Erythroblast (primary cell): ENCODE measurements at places on chromosomes 3 and 15.
A peak's percentile ranks its signal among the peaks of the same experiment; 100 is the strongest.

- DNase-seq, result peak; percentile 76
Measured at GRCh38 chr15:33309602-33310276, 1.0 kb upstream of the RYR3 start.

DNA sequence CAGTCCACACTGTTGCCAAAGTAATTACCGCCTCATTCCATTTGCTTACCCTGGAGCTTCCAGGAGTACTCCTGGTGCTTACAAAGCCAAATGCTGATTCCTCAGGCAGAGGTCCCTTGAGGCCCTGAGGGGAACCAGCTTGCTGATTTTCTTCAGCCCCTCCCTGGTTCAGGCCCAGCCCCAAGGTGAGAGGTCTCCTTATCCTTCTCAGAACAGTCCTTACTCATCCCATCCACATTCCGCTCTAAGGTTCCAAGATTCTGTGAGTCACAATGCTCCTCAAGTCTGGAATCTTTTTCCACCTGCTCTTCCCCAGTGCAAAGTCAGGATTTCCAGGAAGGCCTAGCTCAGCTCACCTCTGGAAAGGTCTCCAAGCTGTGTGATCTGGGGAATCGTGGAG lies 1.8 kb upstream of the ATP10A start:
- no peak for DNase-seq

DNA sequence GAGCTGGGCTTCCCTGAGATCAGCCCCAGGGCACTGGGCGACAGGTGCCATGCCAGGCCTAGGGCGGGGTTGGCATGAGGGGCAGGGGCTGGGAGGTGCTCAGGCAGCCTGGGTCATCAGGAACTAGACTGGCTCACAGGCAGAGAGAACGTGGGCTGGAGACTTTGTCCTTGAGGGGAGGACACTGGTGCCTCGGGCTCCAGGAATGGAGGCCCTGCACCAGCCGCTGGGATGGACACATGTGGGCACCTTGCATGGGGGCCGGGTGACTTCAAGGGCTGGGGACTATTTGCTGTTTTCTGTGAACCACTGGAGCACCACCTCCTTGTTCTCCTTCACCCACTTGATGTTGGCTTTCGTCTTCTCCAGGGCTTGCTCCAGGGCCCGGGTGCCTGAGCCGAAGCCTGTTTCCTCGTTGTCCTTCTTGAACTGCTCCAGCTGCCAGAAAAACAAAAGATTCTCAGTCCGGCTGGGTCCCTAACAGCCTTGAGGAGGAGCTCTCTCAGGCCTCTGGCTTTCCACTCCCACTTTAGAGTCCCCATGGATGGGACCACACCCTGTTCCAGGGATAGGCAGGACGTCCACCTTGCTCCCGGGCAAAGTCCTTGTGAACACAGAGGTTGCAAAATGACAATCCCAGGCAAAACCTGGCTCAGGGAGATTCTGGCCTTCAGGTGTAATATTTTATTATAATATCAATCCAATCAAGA lies 9.1 kb downstream of the MESP2 start:
- DNase-seq, result no peak

- DNase-seq, result no peak
Measured at GRCh38 chr3:52506266-52506966, 11.3 kb downstream of the STAB1 start.

DNA sequence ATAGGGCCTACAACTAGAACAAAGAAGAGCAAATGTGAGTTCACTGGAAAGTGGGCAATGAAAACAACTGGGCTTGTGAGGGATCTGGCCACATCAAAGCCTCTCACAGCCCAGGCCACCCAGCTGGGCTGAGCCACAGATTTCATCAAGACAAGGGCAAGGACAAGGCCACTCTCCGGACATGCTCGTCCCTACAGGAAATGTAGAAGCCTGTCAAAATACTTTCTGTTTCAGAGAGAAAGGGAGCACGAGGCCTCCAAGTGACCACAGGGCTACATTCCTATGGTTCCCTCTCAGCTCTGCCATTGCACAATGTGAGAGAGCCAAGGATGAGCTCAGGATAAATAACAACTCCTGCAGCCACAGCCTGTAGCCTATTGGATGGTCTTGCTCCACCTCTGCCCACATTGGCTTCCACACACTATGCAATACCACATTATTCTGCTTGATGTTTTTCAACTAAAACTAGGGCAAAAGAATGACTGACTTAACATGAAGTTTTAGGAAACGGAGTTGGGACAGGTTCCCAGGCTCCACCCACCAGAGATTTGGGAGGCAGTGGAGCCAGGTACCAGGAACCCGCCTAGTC lies 12.1 kb downstream of the TBC1D2B start:
- DNase-seq, result no peak

DNA sequence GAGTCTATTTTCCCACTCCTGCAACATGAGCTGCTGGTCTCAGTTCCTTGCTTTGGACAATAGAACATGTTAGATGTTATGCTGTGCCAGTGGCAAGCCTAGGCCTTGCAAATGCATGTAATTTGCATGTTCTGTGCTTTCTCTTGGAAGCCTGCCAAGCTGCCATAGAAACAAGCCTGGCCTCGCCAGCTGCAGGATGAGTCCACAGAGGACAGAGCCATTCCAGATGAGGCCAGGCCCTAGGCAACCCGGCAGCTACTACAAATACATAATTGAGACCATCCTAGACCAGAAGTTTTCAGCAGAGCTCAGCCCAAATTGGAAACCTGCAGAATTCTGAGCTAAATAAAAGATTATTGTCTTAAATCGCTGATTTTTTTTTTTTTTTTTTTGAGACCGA lies 39.6 kb downstream of the TRIM69 start:
- no peak for DNase-seq

DNA sequence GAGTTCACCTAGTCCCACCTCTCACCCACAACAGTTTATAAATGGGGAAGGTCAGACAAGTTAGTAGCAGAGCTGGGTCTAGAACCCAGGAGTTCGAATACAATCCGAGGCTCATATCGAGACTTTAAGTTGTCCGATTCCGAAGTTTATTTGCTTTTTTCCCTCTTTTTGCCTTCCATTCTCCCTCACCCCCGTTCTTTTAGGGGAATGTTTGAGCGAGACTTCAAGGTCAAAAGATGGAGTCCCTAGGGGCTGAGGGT lies 7.3 kb downstream of the BCL6 start:
- no peak for DNase-seq

- DNase-seq, result no peak
Measured at GRCh38 chr3:184474897-184475296, 86.7 kb upstream of the EPHB3 start.

DNA sequence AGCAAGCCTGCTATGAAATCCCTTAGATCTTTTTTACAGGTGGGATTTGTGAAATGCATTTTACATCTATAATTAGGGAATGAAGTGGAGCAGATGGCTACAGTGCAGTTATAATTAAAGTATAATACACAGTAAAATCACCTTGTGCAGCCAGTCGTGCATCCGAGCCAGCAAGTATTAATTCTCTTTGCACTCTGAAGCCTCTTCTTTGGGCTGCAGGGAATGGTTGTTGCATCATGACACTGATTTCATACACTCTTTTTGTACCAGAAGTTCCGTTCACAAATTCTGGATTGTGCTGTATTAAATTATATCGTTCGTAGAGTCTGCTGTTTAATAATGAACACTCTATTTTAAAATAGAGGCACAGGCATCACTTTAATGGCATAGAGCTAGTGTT lies 28.7 kb upstream of the TP63 start:
- DNase-seq, result no peak

- no peak for DNase-seq
Measured at GRCh38 chr3:14133876-14134275, 9.0 kb downstream of the TMEM43 start.

GRCh38 chr3:124628863-124629262 lies 101.4 kb upstream of the UMPS start:
- no peak for DNase-seq

DNA sequence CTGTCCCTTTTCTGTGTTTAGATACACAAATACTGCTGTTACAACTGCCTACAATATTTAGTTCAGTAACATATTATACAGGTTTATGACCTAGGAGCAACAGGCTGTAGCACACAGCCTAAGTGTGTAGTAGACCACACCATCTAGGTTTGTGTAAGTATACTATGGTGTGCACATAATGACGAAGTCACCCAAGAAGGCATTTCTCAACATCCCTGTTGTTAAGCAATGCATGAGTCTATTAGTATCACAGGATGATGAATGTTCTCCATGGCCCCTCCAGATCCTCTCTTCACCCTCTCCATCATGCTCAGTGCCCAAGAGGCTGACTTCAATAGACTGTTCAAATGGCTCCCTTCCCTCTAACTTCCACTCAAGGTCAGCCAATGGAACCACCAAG lies 14.6 kb upstream of the SEC62 start:
- no peak for DNase-seq

DNA sequence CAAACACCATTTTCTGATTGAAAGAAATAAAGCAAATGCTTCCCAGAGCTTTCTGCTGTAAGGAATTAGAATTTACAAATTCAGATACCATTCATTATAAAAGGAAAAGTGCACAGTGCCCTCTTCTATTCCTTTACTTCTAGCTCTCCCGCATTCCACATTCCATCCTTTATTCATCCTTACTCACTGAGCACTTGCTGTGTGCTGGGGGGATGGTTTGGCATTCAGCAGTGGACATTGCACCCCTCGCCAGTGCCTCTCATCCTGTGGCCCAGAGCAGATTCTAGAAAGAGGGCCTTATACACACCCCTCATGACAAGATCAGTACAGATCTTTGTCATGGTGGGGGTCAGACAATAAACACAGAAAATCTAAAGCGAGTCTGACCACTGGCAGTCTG lies 73.0 kb downstream of the MGLL start:
- no peak for DNase-seq

GRCh38 chr15:82910721-82911120 lies 41.8 kb downstream of the HOMER2 start:
- DNase-seq, result no peak

DNA sequence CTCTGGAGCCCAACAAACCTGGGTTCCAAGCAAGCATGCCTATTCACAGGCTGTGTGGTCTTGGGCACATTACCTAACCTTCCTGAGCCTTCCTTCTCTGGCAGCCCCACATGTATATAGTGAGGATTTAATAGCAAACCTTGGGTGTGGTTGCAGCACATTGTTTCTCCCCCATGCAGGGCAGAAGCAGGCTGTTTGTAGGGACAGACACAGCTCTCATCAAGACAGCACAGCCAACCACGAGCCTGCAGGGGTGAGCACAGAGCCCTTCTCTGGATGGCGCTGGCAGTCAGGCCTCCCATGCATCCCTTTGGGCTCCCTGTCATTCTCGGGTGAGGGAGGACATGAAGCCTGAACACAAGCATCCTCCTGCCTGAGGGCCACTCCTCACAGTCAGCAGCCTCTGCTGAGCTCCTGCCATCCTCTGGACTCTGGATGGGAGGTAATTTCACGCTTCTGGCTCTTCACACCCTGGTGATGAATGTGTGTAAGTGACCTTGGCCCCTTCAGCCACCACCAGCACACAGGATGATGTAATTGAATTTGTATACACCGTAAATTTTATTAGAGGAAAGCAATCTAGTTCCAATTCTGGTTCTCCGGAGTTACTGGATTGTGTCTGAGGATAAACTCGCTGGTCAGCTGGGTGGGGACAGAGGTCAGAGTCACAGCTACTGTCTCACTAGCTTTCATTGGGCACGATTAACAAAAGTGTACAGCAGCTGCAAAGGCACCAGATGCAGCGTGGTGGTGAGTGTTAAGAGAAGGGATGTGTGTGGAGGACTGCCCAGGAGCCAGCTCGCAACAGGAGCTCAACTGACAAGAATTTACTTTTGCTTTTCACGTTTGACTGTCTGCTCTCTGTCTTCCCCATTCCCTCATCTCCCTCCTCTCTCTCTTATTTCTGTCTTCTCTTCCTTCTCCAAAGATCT lies 118.1 kb downstream of the CLSTN2 start:
- no peak for DNase-seq

- DNase-seq, result no peak
Measured at GRCh38 chr15:66224946-66225345, 28.6 kb downstream of the MEGF11 start.

DNA sequence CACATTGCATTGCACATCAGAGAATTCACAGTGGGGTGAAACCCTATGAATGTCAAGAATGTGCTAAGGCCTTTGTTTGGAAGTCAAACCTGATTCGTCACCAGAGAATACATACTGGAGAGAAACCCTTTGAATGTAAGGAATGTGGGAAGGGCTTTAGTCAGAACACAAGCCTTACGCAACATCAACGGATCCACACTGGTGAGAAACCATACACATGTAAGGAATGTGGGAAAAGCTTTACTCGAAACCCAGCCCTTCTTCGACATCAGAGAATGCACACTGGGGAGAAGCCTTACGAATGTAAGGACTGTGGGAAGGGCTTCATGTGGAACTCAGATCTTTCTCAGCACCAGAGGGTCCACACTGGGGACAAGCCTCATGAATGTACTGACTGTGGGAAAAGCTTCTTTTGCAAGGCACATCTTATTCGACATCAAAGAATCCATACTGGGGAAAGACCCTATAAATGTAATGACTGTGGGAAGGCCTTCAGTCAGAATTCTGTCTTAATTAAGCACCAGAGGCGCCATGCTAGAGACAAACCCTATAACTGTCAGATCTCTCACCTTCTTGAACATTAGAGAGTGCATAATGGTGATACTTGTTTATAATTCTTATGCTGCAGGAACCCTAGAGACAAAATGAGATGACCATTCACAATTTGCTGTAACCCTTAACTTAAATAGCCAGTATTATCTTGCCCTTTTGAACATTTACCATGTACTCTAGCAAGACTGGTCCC lies 9.0 kb downstream of the ZNF662 start:
- no peak for DNase-seq

GRCh38 chr3:105905328-105905727 lies 36.5 kb upstream of the CBLB start:
- no peak for DNase-seq

DNA sequence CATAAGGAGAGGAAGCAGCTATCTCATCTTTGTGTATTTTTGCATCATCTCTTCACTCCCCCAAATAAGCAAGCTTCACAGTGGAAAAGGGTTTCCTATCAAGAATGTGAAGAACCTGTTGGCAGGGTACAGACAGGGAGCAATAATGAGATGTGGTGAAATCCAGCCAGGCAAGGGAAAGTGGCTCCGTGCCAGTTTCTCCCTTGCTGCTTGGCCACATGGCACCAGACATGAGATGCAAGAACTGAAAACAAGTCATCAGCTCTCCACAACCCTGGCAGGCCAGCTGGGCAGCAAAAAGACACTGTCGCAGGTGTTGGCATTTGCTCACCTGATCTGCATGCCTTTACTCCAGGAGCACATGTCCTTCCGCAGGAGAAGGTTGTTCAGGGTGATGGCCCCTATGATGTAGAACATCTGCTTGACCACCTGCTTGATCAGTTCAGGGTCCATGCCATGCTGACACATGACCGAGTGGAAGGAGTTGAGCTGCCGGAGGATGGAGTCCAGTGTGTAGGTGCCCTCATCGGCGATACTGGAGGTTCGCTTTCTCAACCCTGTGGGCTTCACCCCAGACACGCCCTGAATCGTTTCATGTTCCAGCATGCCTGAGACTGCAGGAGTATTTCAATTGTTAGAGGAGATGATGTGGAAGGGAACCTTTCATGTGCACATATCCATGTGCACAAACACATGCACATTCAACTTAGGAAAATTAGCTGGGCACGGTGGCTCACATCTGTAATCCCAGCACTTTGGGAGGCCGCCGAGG lies 23.3 kb upstream of the MYO5C start:
- no peak for DNase-seq

- DNase-seq, result no peak
Measured at GRCh38 chr15:41483115-41483514, 10.6 kb upstream of the ITPKA start.
